ENCODE measurements at places on chromosomes 6 and 20. TPM values are rescaled to one million over a fixed set of nuclear protein-coding genes. Genes with fewer than 3 reads are reported as not detected.
A peak's percentile ranks its signal among the peaks of the same experiment; 100 is the strongest.

The FUT9 gene
- under 0.01 TPM for total RNA-seq

The HTR1E gene
- total RNA-seq, result 0.15 TPM

GRCh38 chr6:144712541-144712940 is 427.4 kb downstream of the UTRN start:
- DNase-seq, result no peak

GRCh38 chr6:139981768-139982181 is 607.3 kb upstream of the CITED2 start:
- peak; percentile 82 for DNase-seq

DNA sequence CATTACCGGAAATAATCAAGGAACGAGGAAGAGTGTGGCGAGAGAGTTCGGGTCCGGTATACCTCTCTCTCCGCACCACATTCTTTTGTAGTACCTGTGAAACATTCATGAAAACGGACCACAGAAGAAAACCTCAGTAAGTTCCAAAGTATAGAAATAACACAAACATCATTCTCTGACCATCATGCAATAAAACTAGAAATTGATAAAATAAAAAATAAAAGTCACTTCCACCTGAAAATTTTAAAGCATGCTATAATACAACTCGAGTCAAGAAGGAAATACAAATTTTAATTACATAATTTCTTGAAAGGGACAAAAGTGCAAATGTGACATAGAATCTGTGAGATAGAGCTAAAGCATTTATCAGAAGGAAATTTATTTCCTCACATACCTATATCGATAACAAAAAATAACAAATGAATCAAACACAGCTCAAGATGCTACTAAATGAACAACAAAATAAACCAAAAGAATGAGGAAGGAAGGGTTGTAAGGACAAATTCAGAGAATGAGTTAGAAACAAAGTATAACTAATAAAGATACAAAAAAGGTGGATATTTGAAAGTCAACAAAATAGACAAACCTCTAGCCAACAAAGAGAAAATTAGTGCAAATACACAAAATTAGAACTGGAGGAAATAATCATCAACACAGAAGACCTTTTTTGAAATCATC is 84.2 kb downstream of the TRIM27 start:
- DNase-seq, result no peak
